ENCODE measurements at places on chromosomes 5 and 9.

- no peak overlapping the region for H3K27ac ChIP-seq
- H3K4me3 ChIP-seq, result no peak overlapping the region
- peaks cover 69% of the 10 kb centered on the region for H3K36me3 ChIP-seq
These were observed 20.7 kb upstream of the IL13 start for GRCh38 chr5:132637241-132637640.

- DNase-seq, result peak; percentile 88
- no peaks in the 10 kb centered on the region for H3K27me3 ChIP-seq
These were observed 27.0 kb upstream of the ANXA2R start for GRCh38 chr5:43066799-43067741.

DNA sequence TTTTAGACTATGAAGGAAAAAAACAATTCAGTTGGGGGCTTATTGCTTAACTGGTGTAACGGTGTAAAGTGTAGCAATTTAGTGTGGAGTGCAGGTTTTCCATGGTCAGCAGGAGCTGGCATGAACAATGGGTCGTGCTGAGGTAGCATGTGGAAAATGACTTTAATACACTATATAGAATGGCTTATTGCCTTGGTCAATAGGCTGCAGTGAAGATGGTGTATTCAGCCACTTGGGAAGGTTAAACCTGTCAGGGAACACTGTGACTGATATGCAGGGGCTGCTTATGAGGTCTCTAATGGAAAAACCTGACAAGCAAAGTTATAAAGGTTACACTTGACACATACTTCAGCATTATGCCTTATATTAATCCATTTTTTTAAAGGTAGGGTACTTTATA is 764.7 kb upstream of the ARRDC3 start:
- no peak overlapping the region for H3K4me3 ChIP-seq
- no peak for DNase-seq
- no peaks in the 10 kb centered on the region for H3K36me3 ChIP-seq
- no peaks in the 10 kb centered on the region for H3K27me3 ChIP-seq
- no peak overlapping the region for H3K27ac ChIP-seq

- H3K27ac ChIP-seq, result peak overlapping the region; percentile 100
- peak overlapping the region; percentile 88 for H3K4me3 ChIP-seq
- no peaks in the 10 kb centered on the region for H3K36me3 ChIP-seq
- H3K27me3 ChIP-seq, result no peaks in the 10 kb centered on the region
These were observed 644 bp downstream of the TSC1 start for GRCh38 chr9:132943651-132944293.

DNA sequence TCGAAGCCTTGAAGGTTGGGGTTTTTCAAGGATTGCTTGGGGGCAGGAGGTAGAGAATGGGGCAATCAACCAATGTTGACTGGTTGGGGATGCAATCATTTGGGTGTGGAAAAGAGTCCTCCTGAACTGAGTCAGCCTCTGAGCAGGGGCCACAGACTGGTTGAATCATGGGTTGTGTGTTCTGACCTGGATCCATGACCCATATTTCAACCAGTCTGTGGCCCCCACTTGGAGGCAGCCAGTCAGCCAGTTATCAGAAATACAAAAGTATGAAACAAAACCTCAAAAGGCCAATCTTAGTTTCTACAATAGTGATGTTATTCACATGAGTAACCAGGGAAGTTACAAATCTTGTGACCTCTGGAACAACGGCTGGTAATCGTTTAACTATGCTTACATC is 81.4 kb upstream of the RANBP6 start:
- no peaks in the 10 kb centered on the region for H3K27me3 ChIP-seq
- no peak overlapping the region for H3K4me3 ChIP-seq
- H3K4me1 ChIP-seq, result no peaks in the 10 kb centered on the region

DNA sequence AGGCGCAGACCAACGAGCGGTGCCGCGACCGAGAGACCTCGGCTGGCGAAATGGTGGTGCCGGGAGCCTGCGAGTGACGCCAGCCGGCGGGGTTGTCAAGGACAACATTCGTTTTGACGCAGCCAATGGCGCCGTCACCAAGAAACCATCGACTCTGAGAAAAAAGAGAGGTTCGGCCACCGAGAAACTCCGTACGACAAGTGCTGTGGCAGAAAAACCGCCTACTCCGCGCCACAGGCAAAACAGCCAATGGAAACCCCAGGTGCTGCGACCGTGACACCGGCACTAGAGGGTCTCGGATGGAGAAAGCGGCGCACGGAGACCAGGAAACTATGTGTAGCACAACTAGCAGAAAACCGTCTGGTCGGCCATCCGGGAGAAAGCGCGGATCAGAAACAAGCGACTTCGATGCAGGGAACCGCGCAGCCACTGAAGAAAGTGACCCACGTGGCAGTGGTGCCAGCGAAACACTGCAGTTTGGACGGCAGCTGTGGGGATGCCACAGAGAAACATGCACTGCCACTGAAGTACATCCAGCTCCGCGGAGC is 88.8 kb downstream of the ANXA2R start:
- no peaks in the 10 kb centered on the region for H3K36me3 ChIP-seq
- peaks cover 17% of the 10 kb centered on the region for H3K4me1 ChIP-seq
- H3K27me3 ChIP-seq, result peaks cover 84% of the 10 kb centered on the region
- peak; percentile 76 for DNase-seq
- H3K27ac ChIP-seq, result peak overlapping the region; percentile 91
- peak overlapping the region; percentile 56 for H3K4me3 ChIP-seq

GRCh38 chr5:126814721-126815404 is 37.9 kb downstream of the LMNB1 start:
- H3K36me3 ChIP-seq, result no peaks in the 10 kb centered on the region
- no peaks in the 10 kb centered on the region for H3K4me1 ChIP-seq

DNA sequence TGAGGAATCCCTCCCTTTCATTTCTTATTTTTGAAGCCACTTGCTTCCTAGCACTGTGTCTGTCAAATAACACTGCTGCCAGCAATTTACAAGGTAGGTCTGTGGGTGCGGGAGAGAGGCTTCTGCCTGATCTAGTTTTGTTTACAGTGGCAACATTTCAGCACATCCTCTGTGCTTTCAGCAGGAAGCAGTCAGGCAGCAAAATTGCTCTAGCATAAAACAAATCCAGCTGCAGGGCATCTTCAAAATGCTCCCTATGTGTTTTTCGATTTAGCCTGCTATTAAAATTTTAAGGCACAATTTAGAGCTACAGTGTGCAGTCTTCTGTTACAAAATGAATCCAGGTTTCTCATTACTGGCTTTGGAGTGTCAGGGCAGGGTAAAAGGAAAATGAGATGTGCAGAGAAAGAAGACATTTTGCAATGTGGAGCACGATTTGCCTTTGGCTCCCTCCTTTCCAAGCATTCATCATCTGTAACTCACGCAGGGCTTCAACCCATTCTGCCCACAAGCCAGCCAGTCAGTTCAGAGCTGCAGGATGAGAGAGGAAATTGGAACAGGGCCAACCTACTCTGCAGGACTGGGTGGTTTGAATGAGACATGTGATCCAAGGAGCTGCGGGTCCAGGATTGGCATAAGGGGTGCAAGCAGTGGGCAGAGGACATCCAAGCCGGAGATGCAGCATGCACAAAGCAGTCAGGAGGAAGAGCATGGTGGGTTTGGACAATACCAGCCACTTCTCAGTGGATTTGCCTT is 143.4 kb upstream of the APC start:
- H3K27me3 ChIP-seq, result no peaks in the 10 kb centered on the region
- no peak overlapping the region for H3K4me3 ChIP-seq
- H3K36me3 ChIP-seq, result no peaks in the 10 kb centered on the region
- H3K4me1 ChIP-seq, result peaks cover 7% of the 10 kb centered on the region

DNA sequence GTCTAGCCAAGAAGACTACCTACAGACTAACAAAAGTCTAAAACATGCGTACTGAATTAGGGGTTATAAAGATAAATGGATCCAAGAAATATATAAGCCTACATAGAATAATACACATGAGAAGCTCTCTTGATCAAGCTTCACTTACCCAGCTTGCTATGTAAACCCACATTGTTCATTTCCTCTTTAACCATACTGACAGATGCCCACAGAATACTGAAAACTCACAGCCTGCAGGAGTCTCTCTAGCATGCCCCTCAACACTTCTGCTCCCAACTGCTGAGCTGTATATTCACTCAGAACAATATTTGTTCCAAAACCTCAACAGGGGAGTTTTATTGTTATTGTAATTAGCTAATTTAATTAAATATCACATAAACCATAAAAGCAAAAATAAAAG is 52.4 kb downstream of the RFX3 start:
- no peaks in the 10 kb centered on the region for H3K27me3 ChIP-seq
- no peak overlapping the region for H3K27ac ChIP-seq
- DNase-seq, result no peak
- H3K4me3 ChIP-seq, result no peak overlapping the region
- peaks cover 4% of the 10 kb centered on the region for H3K4me1 ChIP-seq

GRCh38 chr9:126676102-126676684 is 62.5 kb downstream of the LMX1B start:
- H3K4me1 ChIP-seq, result no peaks in the 10 kb centered on the region
- no peak for DNase-seq
- no peaks in the 10 kb centered on the region for H3K36me3 ChIP-seq
- no peak overlapping the region for H3K27ac ChIP-seq

DNA sequence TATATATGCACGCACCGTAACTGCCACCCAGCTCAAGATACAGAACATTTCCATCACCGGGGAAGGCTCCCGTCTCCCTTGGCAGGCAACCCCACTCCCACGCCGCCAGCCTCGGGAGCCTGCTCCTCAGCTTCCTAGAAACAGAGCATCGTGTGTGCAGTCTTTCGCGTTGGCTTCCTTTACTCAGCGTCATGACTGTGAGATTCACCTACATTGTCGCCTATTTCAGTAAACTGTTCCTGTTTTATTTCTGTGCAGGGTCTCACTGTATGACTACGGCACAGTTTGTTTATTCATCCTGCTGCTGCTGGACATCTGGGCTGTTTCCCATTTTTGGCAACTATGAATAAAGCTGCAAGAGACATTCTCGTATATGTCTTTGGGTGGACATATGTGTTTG is 90.7 kb downstream of the STK10 start:
- H3K27ac ChIP-seq, result no peak overlapping the region
- peaks cover 12% of the 10 kb centered on the region for H3K4me1 ChIP-seq
- peaks cover 49% of the 10 kb centered on the region for H3K36me3 ChIP-seq

DNA sequence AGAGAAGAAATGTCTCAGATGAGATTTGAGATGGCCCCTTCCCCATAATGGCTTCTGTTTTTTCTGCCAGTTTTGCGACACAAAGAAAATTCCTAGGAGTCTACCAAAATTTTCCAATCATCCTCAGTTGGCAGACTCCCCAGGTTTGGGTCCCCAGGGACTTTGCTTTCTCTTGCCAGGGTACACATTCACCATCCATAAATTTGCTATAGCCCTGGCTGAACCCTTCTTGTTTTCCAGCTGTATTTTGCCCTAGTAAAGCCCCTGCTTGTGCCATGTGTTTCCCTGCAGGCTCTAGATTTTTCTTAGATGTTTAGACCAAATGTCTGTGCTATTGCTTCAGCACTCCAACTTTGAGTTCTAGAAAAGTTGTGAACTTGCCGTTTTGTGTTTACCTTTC is 283.2 kb downstream of the ANXA1 start:
- no peaks in the 10 kb centered on the region for H3K36me3 ChIP-seq
- H3K4me1 ChIP-seq, result no peaks in the 10 kb centered on the region
- no peak for DNase-seq
- peaks cover 3% of the 10 kb centered on the region for H3K27me3 ChIP-seq

DNA sequence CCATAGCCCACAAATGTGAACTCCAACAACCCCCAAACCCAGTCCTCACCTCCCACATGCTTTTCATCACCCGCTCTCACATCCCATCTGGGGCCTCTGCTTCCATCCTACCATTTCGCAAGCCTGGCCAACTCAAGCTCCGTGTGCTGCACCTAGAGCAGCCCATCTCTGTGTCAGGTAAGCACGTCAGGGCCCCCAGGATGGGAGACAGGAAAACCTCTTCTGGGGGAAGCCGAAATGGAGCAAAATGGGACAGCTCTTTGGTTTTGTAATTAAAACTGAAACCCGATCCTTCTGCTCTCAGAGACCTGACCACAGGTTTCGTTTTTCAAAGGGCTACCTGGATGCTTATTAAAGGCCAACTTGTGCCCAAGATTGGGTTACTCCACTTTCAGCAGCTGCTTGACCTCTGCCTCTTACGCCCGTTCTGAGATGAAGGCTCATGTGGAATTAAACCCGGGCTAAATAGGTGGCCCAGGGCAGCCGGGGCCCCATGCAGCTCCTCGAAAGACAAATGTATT is 287.7 kb downstream of the SLIT3 start:
- no peak overlapping the region for H3K4me3 ChIP-seq
- no peaks in the 10 kb centered on the region for H3K4me1 ChIP-seq
- H3K36me3 ChIP-seq, result no peaks in the 10 kb centered on the region
- no peak overlapping the region for H3K27ac ChIP-seq

- peaks cover 13% of the 10 kb centered on the region for H3K27me3 ChIP-seq
- H3K4me1 ChIP-seq, result no peaks in the 10 kb centered on the region
These were observed 1.8 kb downstream of the SEMA5A start for GRCh38 chr5:9544056-9544455.

DNA sequence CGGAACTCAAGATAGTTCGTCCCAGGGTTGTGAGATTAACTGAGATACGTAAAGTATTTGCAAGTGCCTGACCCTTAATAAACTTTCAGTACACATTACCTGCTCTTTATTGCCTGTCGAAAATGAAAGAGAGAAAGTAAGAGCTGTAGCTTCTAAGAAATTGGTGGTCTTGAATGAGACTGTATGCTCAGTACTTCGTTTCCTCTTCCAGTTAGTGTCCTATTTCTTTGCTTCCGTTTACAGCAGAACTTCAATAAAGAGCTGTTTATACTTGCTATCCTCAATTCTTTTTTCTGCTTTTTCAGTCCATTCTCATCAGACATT is 534 bp downstream of the SRFBP1 start:
- no peaks in the 10 kb centered on the region for H3K36me3 ChIP-seq
- peaks cover 14% of the 10 kb centered on the region for H3K4me1 ChIP-seq
- H3K27me3 ChIP-seq, result peaks cover 12% of the 10 kb centered on the region
- peak overlapping the region; percentile 89 for H3K4me3 ChIP-seq
- H3K27ac ChIP-seq, result peak overlapping the region; percentile 83

DNA sequence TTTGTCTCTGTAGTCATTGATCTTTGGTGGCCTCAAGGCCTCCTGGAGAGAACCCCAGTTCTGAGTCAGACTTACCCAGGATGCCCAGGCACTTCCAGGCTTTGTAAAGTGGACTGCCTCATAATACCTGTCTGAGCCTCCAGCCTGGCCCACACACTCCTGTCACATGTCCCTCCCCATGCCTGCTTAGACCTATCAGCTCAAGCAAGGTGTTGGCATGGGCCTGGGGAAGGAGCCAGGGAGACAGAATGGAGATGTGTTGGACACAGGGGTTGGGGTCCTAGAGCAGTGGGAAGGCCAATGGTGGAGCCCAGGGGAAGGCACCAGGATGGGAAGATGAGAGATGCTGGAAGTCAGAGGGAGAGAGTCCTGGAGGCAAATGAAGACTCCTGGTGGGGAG is 136.2 kb downstream of the CFAP90 start:
- H3K36me3 ChIP-seq, result no peaks in the 10 kb centered on the region
- H3K4me1 ChIP-seq, result no peaks in the 10 kb centered on the region
- no peak overlapping the region for H3K4me3 ChIP-seq
- H3K27me3 ChIP-seq, result no peaks in the 10 kb centered on the region

- H3K27me3 ChIP-seq, result no peaks in the 10 kb centered on the region
- no peaks in the 10 kb centered on the region for H3K4me1 ChIP-seq
- no peak overlapping the region for H3K27ac ChIP-seq
These were observed 108.5 kb downstream of the PSAT1 start for GRCh38 chr9:78405461-78405860.

DNA sequence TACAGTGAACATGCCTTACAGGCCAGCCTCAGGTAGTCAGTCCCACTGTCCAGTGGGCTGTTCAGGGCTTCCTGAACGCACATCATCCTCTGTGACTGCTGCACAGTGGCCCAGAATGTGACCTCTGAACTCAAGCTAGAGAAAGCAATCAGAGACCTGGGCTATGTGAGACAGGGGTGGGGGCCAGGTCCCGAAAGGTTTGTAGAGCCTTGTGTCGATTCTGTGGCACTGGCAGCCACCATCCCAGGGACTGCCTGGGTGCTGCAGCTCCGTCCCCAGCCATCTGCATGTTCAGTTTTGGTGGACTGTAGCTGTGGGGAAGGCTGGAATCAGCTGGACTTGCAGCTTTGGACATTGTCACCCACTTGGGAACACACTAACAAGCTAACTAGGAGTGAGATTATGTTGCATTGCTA is 47.7 kb downstream of the MVB12B start:
- no peak overlapping the region for H3K4me3 ChIP-seq
- no peak for DNase-seq
- no peaks in the 10 kb centered on the region for H3K36me3 ChIP-seq
